ENCODE measurements at places on chromosomes 1 and 21. TPM values are rescaled to one million over a fixed set of nuclear protein-coding genes. Genes with fewer than 3 reads are reported as not detected.

DNA sequence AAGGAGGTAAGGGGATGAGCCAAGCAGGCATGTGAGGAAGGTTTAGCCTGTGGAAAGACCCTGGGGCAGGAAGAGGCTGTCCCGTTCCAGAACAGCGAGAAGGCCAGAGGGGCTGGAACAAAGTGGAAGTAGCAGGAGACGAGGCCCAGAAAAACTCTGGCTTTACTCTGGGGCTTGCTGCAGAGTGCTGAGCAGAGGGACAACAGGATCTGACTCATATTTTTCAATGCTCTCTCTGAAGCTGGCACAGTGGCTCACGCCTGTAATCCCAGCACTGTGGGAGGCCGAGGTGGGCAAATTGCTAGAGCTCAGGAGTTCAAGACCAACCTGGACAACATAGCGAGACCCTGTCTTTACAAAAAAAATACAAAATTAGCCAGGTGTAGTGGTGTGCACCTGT is 52.4 kb upstream of the PAX7 start:
- no peak overlapping the region for H3K27ac ChIP-seq
- H3K36me3 ChIP-seq = no peaks in the 10 kb centered on the region
- H3K4me3 ChIP-seq = no peak overlapping the region
- no peak for DNase-seq
- no peaks in the 10 kb centered on the region for H3K4me1 ChIP-seq
- peaks cover 3% of the 10 kb centered on the region for H3K27me3 ChIP-seq

GRCh38 chr1:48001696-48002095 is 4.5 kb upstream of the TRABD2B start:
- no peak for DNase-seq
- H3K4me3 ChIP-seq = no peak overlapping the region
- H3K27me3 ChIP-seq = peaks cover under 1% of the 10 kb centered on the region
- H3K36me3 ChIP-seq = peaks cover 3% of the 10 kb centered on the region
- H3K4me1 ChIP-seq = no peaks in the 10 kb centered on the region
- no peak overlapping the region for H3K27ac ChIP-seq

DNA sequence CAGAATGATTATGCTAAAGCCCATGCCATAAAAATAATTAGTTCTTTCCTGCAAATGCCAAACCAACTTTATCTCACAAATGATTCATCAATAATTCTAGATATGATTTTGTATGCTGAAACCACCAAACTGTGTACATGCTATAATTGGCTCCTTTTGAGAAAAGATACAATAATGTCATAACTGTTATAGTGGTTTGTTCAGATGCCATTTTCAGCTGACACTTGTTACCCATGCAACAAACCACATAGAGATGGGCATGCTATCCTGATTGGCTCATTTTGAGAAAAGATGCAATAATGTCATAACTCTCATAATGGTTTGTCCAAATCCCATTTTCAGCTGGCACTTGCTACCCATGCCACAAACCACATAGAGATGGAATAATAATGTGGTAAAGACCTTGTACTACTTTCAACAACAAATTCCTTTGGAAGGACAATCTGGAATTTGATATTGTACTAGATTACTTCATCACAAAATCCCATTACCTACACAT is 283.8 kb downstream of the TPR start:
- no peaks in the 10 kb centered on the region for H3K4me1 ChIP-seq
- H3K27ac ChIP-seq = no peak overlapping the region
- no peak overlapping the region for H3K4me3 ChIP-seq
- H3K36me3 ChIP-seq = no peaks in the 10 kb centered on the region
- DNase-seq = no peak
- no peaks in the 10 kb centered on the region for H3K27me3 ChIP-seq

DNA sequence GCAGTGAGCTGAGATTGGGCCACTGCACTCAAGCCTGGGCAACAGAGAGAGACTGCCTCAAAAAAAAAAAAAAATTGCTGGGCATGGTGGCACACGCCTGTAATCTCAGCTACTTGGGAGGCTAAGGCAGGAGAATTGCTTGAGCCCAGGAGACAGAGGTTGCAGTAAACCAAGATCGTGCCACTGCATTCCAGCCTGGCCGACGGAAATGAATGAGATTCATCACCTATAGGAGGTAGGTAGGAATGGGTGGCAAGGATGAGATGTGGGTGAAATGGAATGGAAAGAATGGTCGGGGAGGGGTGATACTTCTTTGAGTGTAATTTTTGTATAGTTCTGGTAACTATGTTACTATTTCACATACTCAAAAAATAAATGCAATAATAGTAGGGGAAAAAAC is 15.4 kb downstream of the CTXND2 start:
- H3K4me3 ChIP-seq = no peak overlapping the region
- no peak overlapping the region for H3K27ac ChIP-seq
- no peak for DNase-seq
- H3K4me1 ChIP-seq = no peaks in the 10 kb centered on the region
- H3K36me3 ChIP-seq = no peaks in the 10 kb centered on the region

DNA sequence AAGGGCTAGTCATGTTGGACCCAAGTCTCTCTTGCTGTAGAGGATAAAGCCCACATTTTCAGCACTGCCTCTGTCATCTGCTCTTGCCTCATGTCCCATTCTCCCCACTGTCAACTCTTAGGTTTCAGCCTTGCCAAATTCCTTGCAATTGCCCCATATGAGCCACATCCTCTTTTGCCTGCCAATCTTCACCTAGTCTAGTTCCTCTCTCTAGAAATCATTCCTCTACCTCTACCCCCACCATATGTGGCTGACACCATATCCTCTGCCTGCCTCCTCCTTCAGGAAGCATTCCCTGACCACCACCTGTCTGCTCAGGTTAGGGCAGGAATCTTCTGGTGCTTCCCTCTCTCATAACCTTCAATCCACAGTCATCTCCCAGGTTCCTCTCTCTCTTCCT is 38.2 kb downstream of the SLC9A1 start:
- DNase-seq = no peak
- H3K27me3 ChIP-seq = no peaks in the 10 kb centered on the region
- peak overlapping the region; percentile 45 for H3K27ac ChIP-seq
- H3K4me1 ChIP-seq = peaks cover 24% of the 10 kb centered on the region
- H3K4me3 ChIP-seq = no peak overlapping the region
- H3K36me3 ChIP-seq = no peaks in the 10 kb centered on the region

- H3K27me3 ChIP-seq = peaks cover 30% of the 10 kb centered on the region
- H3K4me1 ChIP-seq = peaks cover 14% of the 10 kb centered on the region
- peaks cover 3% of the 10 kb centered on the region for H3K36me3 ChIP-seq
- no peak overlapping the region for H3K27ac ChIP-seq
- DNase-seq = no peak
- peak overlapping the region; percentile 61 for H3K4me3 ChIP-seq
Measured at GRCh38 chr1:201539561-201540431, 869 bp downstream of the NAV1 start.

- no peaks in the 10 kb centered on the region for H3K36me3 ChIP-seq
- DNase-seq = no peak
- no peak overlapping the region for H3K4me3 ChIP-seq
- no peaks in the 10 kb centered on the region for H3K4me1 ChIP-seq
- peaks cover 3% of the 10 kb centered on the region for H3K27me3 ChIP-seq
Measured at GRCh38 chr1:82073071-82073470, 272.3 kb downstream of the ADGRL2 start.

DNA sequence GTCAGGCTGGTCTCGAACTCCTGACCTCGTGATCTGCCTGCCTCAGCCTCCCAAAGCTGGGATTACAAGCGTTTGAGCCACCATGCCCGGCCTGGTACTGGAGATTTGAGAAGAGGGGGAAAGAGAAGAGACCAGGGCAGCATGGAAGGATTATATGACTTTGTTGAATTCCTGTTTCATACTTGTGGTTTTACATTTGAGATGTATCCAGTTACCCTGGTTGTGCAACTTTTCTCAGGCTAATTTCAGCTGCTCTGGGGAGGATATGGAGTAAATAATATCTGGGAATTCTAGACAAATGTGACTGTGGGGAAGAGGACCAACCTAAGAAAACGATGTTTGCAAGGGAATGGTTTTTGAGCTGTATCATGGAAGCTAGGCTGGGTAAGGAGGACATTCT is 89.5 kb upstream of the GREM2 start:
- no peaks in the 10 kb centered on the region for H3K36me3 ChIP-seq
- no peak overlapping the region for H3K27ac ChIP-seq
- no peaks in the 10 kb centered on the region for H3K4me1 ChIP-seq
- H3K27me3 ChIP-seq = peaks cover 5% of the 10 kb centered on the region
- no peak for DNase-seq
- no peak overlapping the region for H3K4me3 ChIP-seq

- H3K27ac ChIP-seq = no peak overlapping the region
- no peaks in the 10 kb centered on the region for H3K36me3 ChIP-seq
- no peaks in the 10 kb centered on the region for H3K27me3 ChIP-seq
- no peaks in the 10 kb centered on the region for H3K4me1 ChIP-seq
Measured at GRCh38 chr1:7427605-7428300, 343.3 kb upstream of the VAMP3 start.

DNA sequence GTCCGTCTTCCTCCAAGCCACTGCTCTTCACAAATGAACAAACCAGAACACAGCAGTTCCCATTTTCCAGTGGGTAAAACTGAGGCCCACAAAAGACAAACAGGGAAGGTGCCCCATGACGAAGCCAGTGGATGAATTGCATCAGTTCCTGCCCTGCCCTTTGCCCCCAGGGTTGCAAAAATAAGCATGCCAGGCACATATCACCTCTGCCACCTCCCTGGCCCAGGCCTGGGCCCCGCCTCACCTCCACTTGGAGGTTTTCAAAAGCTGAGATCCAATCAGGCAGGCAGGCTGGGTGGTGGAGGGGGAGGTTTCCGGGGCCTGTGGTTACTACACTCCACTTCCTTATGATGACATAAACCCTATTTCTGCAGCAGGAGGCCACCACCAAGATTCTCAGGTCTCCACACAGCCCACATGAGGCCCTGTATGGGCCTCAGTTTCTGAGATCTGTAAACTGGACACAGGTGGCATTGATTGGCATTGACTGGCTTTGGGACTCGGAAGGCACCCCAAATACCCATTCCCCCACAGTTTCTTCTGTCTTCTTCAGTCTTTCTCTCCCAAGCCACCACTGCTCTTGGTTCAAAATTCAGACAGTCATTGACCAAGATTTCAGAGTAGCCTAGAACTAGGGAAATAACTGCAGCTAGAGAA is 4.1 kb downstream of the KIF21B start:
- H3K36me3 ChIP-seq = no peaks in the 10 kb centered on the region
- peaks cover 88% of the 10 kb centered on the region for H3K4me1 ChIP-seq
- peak; percentile 86 for DNase-seq
- peak overlapping the region; percentile 81 for H3K4me3 ChIP-seq
- peaks cover 4% of the 10 kb centered on the region for H3K27me3 ChIP-seq

- H3K4me3 ChIP-seq = no peak overlapping the region
- H3K4me1 ChIP-seq = no peaks in the 10 kb centered on the region
- H3K27ac ChIP-seq = no peak overlapping the region
- no peaks in the 10 kb centered on the region for H3K27me3 ChIP-seq
Measured at GRCh38 chr1:228280106-228280901, 72.5 kb downstream of the OBSCN start.

DNA sequence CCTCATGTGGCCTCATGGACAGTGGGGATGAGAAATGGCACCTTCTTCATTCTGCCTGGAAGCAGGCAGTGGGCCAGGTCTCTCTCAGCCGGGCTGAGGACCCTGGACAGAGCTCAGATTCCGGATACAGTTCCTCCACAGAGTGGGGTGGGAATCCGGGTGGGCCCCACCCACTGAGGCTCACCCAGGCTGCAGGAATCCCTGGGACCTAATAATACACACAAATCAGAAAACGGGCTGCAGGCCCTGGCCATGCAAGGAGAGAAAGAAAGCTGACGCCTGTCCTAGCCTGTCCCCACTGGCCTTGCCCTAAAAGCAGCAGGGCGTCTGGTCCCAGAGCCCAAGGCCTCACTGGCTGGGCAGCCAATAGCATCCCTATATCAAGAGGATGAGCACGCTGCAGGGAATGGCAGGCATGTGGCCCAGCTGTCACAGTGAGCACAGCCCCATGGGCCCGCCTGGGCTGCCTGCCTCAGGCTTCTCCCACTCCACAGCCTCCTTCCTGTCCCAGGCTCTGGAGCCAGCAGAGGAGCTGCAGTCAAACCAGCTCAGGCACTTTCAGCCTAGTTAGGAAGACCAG is 25.3 kb downstream of the ACTA1 start:
- peaks cover 25% of the 10 kb centered on the region for H3K27me3 ChIP-seq
- no peaks in the 10 kb centered on the region for H3K36me3 ChIP-seq
- peaks cover 8% of the 10 kb centered on the region for H3K4me1 ChIP-seq
- no peak overlapping the region for H3K27ac ChIP-seq
- H3K4me3 ChIP-seq = no peak overlapping the region

GRCh38 chr21:31337996-31338907 is 5.8 kb downstream of the TIAM1 start:
- H3K4me3 ChIP-seq = no peak overlapping the region
- DNase-seq = no peak
- peaks cover 10% of the 10 kb centered on the region for H3K36me3 ChIP-seq
- H3K27me3 ChIP-seq = peaks cover 4% of the 10 kb centered on the region
- no peak overlapping the region for H3K27ac ChIP-seq
- H3K4me1 ChIP-seq = peaks cover 1% of the 10 kb centered on the region

GRCh38 chr1:89942825-89943658 is 51.9 kb upstream of the ZNF326 start:
- no peak overlapping the region for H3K4me3 ChIP-seq
- H3K27me3 ChIP-seq = no peaks in the 10 kb centered on the region
- peak overlapping the region; percentile 22 for H3K27ac ChIP-seq
- no peaks in the 10 kb centered on the region for H3K36me3 ChIP-seq

- no peaks in the 10 kb centered on the region for H3K36me3 ChIP-seq
- no peak for DNase-seq
- no peaks in the 10 kb centered on the region for H3K27me3 ChIP-seq
- H3K4me3 ChIP-seq = no peak overlapping the region
- H3K27ac ChIP-seq = no peak overlapping the region
Measured at GRCh38 chr21:42722808-42723473, 69.5 kb downstream of the PDE9A start.

DNA sequence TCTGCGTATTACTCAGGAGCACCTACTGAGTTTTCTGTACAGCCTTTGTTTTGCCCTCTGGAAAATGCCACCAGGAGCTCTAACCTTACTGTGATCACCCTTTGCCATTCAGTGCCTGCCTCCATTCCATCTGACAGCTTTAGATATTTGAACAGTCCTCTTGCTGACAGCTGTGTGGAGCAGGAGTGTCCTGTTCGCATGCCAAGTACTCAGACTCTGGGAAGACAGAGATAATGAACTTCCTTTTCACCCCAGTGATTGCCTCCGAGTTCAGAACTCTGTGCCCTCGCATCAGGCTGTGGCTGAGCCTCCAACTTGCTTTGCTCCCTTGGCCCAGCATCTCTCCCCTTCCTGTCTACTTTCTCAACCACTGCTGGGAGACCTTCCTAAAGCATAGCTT is 74.0 kb downstream of the CACNA1E start:
- H3K4me1 ChIP-seq = no peaks in the 10 kb centered on the region
- H3K36me3 ChIP-seq = no peaks in the 10 kb centered on the region
- DNase-seq = no peak
- H3K4me3 ChIP-seq = no peak overlapping the region
- no peaks in the 10 kb centered on the region for H3K27me3 ChIP-seq

The AQP10 gene
- 0.24 TPM for polyA plus RNA-seq

The SLC30A7 gene
- 14.6 TPM for polyA plus RNA-seq

The VWA1 gene
- not detected for polyA plus RNA-seq

Measured in immature natural killer cell (primary cell).